ENCODE measurements at places on chromosomes 12 and 14.

GRCh38 chr12:64826234-64826633 is 1.8 kb downstream of the TBC1D30 start:
- DNase-seq: peak; percentile 72

DNA sequence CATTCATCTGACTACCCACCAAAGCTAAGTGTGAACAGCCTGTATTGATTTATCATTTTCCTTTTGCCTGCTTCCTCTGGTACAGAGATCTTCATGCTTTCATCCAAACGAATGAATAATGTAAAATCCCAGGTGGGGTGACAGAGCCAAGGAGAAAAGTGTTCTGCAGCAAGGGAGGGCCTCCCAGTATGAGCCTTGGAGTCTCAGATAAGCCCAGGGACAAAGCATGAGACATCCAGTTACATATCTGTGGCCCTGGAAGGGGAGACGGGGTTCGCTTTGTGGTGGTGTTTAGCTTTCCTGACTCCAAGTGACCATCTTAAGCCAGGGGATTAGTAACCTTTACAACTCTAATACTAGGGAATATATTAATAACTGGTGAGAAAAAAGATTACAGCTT is 177.1 kb downstream of the ETV6 start:
- DNase-seq: no peak

DNA sequence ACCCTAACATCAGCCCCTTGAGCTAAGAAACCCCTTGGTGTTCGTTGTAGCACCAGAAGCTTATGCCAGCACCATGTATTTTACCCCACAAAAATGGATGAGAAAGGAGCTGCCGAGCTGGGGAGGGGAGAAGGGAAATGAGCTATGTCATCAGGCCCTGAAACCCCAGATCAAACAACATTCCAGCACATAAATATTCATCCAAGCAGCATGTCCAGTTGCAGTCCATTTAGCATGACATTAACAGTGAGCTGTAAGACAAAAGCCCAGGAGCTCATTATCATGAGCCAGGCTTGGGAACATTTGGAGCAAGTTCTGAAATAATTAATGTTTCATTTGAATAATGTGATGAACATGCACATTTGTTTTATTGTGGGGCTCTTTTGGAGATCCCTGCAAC is 630.1 kb upstream of the TMEM132C start:
- no peak for DNase-seq

DNA sequence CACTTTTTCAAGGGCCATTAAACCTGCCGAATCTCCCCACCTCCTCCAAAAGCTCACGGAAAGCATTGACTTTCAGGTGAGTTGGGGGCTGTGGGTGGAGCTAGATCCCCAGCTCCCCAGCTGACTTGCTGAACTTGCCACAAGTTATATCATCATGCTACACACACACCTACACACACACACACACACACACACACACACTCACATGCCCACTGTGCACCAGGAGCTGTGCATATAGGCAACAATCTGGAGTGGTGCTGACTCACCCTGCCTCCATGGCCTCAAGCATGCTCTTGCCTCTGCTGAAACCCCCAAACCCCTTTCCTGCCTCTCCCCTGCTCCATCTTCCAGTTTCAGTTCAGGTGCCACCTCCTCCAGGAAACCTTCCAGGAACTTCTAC is 26.1 kb downstream of the SERPINA3 start:
- DNase-seq: no peak

GRCh38 chr12:111271674-111272418 is 97.0 kb downstream of the PHETA1 start:
- DNase-seq: peak; percentile 22

DNA sequence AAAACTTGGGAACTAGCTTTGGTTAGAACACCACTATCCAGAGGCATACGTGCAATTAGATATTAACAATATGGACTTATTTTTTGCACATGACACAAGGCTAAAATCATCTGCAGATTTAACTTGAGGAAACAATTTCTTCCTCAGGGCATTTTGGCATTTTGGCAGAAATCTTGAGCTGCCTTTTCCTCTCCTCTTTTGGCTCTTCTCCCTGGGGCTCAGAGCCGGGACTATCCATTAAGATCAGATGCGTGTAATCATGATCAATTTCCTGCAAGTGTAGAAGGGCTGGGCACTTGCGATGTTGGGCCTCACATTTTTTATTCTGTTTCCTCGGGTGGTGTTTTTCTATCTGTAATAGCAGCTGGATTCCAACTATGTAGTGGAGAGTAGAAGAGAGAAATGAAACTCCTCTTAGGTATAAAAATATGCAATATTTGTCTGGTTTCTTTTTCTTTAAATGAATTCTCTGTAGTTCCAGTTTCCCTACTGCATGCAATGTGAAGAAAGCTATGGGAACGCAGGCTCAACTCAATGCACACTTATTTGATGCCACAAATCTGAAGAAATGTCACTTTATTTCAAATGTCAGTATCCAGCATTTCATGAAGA is 1010.8 kb downstream of the FLRT2 start:
- no peak for DNase-seq
